ENCODE measurements at places on chromosomes 13 and 19.

DNA sequence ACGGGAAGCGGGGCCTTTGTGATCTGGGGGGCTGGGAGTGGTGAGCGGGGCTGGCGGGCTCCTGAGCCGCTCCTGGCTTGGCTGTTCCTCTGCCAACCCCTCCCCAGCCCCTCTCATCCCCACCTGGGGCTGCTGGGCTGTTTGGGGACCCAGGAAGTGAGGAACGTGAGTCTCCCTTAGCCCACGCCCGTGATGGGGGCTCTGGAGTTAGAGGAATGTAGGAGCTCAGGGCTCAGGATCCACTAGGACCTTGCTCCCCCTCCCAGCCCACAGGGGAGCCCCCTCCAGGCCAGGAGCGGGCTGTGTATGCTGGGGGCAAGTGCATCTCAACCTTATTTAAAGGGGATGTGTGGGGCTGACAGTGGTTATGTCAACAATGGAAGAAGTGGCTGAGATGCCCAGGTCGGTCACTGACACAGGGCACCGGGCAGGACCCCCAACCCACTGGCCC, 134.1 kb downstream of the URI1 start:
- DNase-seq = no peak

- no peak for DNase-seq
Observed at GRCh38 chr13:81916461-81916860, 1575.5 kb upstream of the SPRY2 start.

DNA sequence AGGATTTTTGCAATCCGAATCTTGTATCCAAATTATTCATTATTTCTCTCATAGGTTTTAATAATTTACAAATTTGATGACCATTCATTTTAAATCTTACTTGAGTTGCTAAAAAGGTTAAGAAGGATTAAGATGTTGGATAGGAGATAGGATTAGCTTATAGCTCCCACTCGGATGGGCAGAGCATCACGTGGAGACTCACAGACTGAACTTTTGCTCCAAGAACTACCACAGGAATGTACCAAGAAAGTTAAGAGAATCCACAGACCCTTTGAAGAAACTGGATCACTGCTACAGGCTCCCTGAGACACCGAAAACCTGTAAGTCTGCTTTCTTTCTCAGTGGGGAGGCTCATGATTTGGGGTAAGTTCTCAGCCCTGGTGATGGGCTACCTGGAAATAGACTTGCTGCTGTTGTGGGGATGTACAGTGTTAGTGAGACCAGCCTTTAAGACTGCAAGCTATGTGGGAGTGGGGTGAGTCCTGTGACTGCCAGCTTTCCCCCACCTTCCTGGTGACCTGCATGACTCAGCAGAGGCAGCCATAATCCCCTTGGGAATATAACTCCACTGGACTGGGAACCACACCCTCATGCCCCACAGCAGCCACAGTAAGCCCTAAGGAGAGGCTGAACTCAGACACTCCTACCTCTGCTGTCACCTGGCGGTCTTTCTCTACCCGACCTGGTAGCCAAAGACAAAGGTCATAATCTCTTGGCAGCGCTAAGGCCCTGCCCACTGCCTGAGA, 1458.0 kb downstream of the OLFM4 start:
- no peak for DNase-seq

DNA sequence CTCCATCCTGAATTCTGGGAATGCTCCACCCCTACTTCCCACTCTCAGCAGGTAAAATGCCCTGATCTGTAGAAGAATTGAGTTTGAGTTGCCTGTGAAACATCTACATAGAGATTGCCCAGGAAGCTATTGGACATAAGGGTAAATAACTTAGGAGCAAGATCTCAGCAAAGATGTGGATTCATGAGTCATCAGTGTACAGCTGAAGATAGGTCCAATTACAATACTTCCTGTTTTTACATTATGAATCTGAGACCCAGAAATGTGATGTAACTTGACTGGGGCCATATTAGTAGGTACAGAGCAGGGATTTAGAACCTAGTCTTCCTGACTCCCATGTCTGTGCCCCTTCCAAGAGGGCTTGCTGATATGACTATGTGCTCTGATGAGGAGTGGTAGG, 79.4 kb upstream of the FNDC3A start:
- no peak for DNase-seq

DNA sequence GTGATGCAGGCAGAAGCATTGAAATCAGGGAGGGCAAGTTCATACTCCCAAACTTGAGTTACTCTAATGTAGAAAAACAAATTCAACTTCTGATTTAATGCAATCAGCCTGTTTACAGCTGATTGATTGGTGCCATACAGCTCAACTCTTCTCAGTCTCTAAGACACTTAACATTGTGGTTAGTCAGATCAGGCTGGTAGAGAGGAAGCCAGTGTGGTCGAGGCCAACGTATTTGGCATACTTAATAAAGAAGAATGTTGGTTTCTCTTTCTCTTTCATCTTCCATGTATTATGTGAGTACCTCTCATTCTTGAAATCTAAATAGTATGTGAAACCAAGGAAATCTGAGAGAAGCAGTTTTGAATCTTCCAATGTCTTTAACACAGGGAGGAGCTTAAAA, 255.0 kb upstream of the SLITRK1 start:
- peak; percentile 16 for DNase-seq

DNA sequence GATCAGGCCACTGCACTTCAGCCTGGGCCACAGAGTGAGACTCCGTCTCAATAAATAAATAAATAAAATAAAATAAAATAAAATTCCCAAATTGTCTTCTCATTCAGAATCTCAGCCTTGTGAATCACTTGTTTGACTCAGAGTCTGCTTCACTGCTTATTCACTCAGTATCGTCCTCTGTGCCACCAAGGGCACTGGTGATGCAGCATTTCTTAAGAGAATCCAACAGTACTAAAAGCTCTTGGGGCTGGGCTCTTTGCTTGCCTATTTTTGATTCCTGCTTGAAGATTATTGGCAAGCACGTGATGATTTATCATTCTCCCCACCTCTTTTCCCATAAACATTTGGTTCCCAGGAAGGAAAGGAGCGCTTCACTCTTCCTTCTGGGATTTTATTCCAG, 54.8 kb upstream of the HMGB1 start:
- DNase-seq = no peak

DNA sequence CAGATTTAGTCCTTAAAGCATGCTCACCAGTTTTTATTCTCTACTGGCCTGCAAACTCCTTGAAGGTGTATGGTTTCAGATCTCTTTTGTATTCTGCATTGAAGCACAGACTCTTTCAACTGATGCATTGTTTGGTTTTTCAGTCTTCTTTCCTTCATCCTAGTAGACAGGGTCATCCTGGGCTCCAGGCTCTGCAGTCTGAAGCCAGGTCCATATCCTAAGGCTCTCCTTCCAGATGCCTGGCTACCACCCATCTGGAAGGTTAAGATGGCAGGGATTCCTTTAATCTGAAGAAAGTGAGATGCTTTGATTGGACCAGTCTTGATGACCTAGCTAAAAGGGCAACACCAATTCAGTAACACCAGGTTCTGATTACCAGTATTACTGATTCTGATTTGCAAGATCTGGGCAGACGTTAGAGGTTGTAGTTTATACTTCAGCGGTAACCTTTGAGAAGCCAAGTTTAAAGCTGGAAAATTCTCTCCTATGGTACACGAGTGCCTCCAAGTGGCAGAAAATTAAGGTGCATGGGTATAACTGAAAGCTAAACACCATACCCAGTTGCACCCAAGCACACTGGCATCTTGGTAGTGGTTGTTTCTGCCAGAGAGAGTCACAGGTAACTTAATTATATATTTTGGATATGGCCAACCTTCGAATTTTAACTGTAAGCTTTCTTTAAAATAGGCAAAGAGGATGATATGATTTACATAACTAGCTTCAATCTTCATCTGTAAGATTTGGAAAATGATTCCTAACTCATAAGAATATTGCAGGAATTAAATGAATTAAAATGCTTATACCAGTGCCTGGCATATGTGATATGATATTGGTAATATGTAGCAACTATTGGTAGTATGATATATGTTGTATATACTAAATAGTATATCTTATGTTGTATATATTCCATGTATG, 1651.9 kb upstream of the MIR17HG start:
- DNase-seq = no peak
